ENCODE measurements at places on chromosomes 1 and 21.

GRCh38 chr1:204363335-204364114 is 3.8 kb upstream of the PLEKHA6 start:
- peak; percentile 55 for DNase-seq

- DNase-seq: no peak
Measured at GRCh38 chr1:112172294-112172882, 182.9 kb upstream of the KCND3 start.

DNA sequence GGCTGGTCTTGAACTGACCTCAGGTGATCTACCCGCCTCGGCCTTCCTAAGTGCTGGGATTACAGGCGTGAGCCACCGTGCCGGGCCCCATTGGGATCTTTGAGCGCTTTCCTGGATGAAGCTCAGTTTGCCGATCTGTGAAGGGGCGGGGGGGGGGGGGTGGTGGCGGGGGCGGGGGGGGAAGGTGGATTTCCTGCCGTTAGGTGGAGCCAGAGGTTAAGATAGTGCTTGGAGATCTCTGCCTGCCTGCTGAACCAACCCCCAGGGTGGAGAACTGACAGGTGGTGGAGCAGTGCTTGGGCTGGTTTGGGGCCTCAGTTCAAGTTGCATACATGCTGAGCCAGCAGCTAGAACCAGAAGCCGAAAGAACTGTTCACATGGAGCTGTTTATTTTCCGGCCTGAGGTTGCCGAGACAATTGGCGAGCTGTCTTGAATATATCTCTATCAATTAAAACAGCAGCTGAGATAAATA is 1.7 kb downstream of the TMCC2 start:
- DNase-seq: peak; percentile 31

GRCh38 chr1:93574511-93574910 is 107.1 kb downstream of the BCAR3 start:
- no peak for DNase-seq

- DNase-seq: no peak
Measured at GRCh38 chr1:48469616-48470480, 2.2 kb downstream of the SPATA6 start.

DNA sequence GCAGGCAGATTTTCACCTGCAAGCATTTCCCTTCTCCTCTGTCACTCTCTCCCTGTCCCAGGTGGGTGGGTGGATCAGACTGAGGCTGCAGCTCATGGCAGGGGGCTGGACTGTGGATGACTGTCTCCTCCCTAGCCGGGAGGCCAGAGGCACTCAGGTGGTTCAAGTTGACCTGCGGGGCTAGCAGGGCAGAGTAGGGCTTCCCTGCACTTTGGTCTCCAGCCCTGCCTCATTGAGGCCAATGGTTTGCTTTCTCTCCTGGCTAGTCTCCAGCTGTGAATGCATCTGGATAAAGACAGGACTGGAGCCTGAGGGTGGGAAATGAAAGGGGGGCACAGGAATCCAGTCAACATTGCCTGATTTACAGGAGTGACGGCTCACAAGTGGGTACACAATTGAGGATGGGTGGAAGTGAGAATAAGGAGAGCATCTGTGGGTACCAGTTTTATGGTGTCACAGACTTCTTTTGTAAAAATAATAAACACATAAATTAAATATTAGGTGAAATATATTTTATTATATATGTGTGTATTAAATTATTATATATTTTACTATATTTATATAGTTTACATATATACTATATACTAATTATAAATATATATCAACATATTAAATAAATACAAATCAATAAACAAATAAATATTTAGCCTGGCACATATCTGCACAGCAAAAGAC is 25.6 kb downstream of the RUNX1 start:
- DNase-seq: no peak

- no peak for DNase-seq
Measured at GRCh38 chr1:24957808-24958752, 28.0 kb upstream of the RUNX3 start.

Data from activated CD8-positive, alpha-beta memory T cell treated with anti-CD3 and anti-CD28 coated beads for 4 hours (primary cell).